ENCODE measurements at places on chromosomes 2 and 18.

DNA sequence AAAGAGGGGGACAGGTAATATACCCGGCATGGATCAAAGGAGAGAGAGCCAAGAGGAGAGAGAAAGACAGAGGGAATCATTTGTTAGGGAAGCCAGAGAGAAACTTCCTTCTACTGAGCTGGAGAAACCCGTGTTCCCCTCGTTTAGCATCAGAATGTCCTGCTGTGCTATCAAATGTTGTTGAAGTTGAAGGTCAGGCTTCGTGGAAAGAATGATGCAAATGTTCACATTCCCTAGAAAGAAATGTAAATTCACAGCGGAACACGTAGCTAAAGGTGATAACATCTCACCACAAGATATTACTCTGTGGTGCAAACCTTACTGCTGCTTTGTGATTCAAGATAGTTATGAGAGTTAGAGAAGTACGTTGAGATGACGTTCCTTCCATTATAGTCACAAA lies 258.1 kb downstream of the LNPK start:
- DNase-seq: no peak

DNA sequence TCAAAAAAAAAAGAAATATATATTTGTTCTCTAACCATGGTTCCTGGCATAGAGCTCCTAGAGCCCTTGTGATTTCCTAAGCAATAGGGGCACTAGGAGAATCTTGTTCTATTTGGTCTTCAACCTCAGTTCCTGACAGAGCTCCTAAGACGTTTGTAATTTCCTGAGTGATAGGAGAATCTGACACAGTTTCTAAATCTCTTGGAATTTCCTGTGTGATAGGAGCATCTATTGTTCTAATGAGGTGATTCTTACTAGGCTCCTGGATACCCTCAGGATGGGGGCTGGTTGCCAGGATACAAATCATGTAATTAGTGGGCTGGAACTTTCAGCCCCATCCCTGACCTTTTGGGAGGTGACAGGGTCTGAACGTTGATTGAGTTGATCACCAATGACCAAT lies 245.8 kb downstream of the ZEB2 start:
- DNase-seq: no peak

- no peak for DNase-seq
Measured at GRCh38 chr2:28413899-28414295, 21.2 kb downstream of the FOSL2 start.

- DNase-seq: no peak
Measured at GRCh38 chr18:38572554-38573111, 1007.0 kb upstream of the CELF4 start.

DNA sequence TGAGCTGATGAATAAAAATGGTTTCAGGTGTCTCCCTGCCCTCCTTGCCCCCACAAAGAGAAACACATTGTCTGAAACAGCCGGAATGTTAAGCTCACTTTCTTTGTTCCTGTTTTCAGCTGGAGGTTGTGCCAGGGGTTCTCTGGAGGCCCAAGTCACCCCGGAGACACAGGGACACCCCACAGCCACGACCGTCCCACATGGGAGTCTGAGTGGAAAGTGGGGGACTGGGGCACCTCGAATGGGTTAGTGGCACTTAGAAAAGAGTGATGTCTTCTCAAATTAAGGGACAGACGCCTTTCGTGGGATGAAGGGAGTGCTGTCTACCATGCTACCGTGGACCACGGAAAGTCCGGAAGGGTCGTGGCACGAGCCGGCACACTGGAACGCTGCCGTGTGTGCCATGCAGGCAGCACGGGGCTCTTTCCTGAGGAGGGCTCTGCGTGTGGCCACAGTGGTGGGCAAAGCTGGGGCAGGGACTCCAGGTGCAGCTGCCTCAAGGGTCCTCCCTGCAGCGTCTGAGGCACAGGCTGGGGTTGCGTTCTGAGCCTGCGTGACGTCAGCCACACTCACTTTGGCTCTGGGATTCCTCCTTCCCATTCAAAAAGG lies 39.4 kb upstream of the CTDP1 start:
- DNase-seq: no peak

DNA sequence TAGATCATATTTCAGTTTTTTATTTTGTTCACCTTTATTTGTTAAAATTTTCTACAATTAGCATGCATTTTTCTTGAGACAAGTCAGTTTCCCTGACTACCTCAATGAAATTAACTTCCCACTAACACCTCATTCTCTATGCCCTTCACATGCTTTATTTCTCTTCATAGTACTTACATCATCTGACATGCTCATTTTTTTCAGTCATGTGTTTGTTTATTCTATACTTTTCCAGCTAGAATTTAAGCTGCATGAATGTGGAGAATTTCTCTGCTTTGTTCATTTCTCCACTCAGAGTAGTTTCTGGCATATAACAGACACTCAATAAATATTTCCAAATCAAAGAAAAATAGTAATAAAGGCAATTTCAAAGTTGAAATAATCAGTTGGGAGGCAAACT lies 78.9 kb upstream of the SCN7A start:
- DNase-seq: no peak

GRCh38 chr18:8322486-8322885 lies 286.8 kb upstream of the RAB12 start:
- DNase-seq: no peak

- no peak for DNase-seq
Measured at GRCh38 chr2:82494739-82495138, 1964.3 kb downstream of the SUCLG1 start.

- DNase-seq: no peak
Measured at GRCh38 chr2:33433279-33434235, 42.9 kb upstream of the RASGRP3 start.

DNA sequence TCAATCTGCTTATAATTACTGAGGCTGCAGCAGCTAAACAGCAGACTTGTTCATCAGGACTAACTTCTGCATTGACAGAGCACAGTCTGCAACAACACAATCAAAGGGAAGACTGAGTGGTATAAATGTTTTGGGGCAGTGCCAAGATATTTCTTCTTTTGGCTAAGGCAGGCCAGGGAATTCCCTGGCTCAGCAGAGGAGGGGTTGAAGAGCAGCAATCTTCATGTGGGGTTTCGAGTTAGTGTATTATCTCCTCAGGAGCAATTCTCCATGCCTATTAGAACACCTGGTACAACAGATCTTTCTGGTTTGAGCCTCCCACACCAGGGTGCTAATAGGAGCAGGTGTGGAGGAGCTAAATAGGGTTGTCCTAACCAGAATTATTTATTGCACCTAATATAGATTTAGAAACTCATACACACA lies 103.0 kb upstream of the STK17B start:
- DNase-seq: no peak

DNA sequence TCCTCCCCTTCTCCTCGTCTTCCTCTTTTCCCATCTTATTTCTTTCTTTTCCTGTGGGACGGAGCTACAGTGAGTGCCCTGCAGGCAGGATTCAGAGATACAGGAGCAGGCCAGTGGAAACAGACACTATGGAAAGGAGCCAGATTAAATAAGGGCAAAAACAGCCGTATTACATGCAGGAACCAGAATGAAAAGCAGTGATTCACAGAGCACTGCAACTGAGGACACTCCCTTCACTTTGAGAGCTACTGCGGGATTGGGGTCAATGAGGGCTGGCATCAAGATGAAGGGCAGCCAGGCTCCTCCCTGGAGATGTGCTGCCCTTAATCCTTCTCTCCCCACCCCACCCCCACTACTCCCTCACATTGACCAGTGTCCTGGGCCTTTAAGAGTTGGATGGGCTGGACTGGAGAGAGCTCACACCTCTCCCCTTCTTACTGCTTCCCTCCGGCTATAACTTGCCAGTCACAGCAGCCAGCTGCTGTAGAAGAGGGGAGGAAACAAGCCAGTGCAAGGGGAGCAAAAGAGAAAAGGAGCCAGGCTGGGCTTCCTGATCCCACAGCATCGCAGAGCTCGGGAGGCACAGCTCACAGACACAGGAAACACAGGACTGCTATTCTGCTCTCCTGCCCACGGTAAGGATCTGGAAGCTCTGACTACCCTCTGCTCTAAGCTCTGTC lies at the start of gene PLCD4:
Gene PLCD4, plus strand, starts transcription at position 464 of the 680 bp plus-strand sequence. CDS start 7,841 bp downstream, outside the sequence.
- DNase-seq: no peak

- DNase-seq: no peak
Measured at GRCh38 chr2:20509770-20510490, 63.1 kb downstream of the RHOB start.

DNA sequence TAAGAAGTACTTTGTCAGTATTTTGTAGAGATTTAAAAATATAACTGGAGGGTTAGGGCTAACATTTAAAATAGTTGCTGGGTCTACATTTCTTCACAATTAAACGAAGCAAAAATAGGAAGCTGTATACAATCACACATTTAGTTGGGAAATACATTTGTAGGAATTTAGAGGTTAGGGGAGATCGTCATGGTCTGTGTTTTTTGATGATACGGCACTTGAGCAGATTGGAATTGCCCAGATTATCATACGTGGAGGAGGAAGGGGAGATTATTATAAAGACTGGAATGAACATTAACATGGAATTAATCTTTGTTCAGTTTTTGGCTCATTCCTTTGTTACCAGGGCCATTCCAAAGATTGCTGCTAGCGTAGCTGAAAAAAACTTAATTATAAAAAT lies 84.6 kb downstream of the MTA3 start:
- no peak for DNase-seq

GRCh38 chr2:20348542-20348941 lies 2.1 kb downstream of the PUM2 start:
- DNase-seq: no peak

DNA sequence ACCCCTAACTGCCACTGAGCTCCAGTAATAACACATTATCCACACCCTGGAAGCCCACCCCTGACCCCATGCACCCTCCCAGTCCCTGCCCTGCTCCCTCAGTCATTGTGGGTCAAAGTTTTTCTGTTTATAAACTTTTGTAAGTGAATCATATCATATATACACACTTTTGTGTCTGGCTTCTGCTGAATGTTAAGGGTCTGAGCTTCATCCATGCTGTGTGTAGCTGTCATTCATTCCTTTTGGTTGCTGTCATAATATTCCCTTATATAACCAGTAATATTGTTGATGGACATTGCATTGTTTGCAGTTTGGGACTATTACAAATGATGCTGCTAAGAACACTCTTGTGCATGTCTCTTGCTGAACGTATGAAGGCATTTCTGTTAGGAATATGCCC lies 14.5 kb downstream of the CNNM4 start:
- DNase-seq: no peak

DNA sequence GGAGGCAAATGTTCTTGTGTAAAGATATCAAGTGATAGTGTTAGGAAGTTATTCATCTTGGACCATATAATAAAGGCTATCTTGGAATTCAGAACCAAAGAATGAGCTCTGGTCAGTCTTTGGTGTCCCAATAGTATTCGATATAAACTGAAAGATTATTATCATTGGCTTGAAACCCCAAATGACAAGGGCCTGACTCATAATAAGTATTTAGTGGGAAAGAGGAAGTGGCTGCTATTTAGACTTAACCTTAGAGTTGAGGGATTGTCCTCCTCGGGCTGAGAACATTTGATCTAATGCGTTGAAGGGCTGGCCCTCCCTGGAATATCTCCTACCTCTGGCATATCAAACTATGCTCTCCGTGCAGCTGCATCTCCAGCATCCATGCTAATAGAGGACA lies 67.5 kb downstream of the CDH20 start:
- no peak for DNase-seq

DNA sequence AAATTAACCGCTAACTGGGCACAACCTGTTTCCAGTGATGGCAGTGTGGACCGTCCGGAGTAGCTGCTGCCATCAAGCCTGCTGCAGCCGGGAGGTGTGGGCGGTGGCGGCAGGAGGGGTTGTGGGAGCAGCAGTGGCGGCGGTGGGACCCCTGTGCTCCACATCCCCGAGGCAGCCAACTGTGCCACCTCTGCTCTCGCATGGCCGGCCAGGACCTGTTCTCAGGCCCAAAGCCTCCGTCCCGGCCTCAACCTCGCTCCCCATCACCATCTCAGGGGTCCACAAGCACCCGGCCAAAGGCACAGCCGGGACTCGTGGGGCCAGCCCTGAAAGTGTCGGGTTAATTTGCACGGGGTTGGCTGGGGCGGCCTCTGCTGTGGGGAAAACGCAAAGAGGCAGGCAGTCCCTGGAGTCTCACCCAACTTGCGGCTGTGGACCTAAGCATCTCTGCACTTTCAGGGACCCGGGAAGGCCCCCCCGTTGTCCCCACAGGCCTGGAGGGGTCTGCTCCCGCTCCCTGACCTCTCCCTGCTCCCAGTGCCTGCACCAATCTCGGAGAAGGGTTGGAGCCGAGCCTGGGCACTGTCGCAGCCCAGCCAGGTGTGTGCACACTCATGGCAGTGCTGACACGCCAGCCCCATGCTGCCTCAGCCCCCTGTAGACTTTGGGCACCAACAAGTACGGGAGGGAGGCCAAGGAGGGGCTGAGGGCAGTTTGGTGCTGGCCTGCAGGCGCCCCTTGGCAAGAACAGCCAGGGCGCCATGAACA lies 44.4 kb upstream of the PEX13 start:
- DNase-seq: no peak

DNA sequence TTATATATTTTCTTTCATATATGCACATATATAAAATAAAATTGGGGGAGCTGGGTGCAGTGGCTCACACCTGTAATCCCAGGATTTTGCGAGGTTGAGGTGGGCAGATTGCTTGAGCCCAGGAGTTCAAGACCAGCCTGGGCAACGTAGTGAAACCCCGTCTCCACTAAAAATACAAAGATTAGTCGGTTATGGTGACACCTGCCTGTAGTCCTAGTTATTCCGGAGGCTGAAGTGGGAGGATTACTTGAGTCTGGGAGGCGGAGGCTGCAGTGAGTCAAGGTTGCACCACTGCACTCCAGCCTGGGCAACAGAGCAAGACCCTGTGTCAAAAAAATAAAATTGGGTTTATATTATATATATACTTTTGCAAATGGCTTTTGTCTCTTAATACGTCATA lies 39.6 kb upstream of the TFCP2L1 start:
- no peak for DNase-seq

GRCh38 chr18:3667255-3668137 lies 217.5 kb downstream of the TGIF1 start:
- no peak for DNase-seq

Data from stimulated activated naive CD4-positive, alpha-beta T cell treated with Interleukin-2 at 50 U/mL for 16 hours (primary cell).